ENCODE measurements at places on chromosomes 12 and 14.

DNA sequence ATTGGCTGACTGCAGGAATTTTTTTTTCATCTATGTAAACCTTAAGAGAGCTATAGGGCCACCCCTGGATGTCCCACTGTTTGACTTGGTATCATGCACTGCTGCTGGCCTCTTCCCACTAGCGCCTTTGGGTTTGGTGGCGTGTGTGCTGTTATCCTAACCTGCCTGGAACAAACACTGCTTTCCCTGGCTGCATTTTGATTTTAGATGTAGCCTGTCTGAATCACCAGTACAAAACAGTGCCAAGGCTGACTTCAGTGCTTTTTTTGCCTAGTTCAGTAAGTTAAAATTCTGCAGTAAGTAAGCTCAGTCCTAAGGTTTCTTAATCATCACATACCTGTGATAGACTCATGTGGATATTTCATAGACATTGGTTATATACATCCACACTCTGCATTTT, 99.2 kb downstream of the EML1 start:
- no peak for DNase-seq

DNA sequence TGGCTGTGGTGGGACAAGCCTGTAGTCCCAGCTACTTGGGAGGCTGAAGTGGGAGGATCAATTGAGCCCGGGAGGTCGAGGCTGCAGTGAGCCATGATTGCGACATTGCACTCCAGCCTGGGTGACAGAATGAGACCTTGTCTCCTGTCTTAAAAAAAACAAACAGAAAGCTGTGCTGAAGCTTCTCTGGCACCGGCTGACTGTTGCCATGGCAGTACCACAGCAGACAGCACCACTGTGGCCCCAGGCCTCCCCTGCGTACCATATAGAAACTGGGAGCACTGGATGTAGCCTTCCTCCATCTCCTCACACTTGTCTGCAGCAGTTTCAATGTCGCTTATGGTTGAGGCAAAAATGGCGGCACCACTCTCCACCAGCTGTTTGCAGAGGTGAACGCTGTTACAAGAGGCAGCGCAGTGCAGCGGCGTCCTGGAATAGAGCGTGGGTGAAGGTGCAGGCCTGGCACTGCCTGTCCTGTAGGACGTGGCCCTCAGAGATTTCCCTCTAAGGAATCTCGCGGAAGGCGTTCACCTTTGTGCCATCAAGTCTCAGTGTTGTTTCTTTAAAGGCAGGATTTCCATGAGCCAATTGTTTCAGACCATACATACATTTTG, 21.9 kb downstream of the ZFYVE21 start:
- DNase-seq: no peak

DNA sequence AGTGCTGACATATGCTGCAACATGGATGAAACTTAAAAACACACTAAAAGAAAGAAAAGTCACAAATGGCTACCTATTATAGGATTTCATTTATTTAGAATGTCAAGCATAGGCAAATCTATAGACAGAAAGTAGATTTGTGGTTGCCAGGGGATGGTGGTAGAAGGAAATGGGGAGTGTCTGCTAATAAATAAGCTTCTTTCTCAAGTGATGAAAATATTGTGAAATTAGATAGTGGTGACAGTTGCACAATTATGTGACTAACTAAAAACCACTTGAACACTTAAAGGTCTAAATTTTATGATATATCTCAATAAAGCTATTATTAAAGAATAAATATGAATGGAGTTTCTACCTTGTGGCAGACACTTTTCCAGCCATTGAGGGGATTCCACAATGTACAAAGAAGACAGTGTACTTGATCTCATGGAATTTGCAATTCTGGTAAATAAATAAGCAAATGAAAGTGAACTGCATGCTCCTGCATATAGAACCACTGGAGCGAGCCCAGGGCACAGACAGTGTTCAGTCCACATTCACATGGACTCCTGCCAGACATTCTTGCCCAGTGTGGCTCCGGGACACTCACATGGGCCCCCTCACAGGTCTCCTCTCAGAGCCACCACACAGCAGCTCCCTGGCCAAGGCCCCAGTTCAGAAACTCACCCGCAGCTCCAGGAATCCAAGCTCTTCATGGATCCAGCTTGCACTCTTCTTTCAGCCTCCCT, 107.1 kb upstream of the ARID2 start:
- peak; percentile 14 for DNase-seq

- DNase-seq: no peak
Observed at GRCh38 chr12:1591034-1591433, 3.3 kb downstream of the FBXL14 start.

DNA sequence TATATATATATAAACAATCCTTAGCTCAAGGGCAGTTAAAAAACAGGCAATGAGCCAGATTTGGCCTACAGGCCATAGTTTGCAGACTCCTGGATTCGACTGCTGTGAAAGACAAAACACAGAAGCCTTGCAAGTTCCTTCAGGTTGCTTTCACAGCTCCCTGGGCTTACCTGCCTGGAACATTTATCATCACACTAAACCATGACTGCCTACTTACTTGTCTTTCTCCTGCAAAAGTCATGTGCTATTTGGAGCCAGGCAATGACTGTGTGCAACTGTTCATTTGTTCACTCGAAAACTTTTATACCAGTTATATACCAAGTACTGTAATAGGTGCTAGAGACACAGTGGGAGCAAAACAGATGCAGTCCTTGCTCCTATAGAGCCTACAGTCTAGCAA, 2.2 kb upstream of the RPS6KA5 start:
- DNase-seq: no peak

DNA sequence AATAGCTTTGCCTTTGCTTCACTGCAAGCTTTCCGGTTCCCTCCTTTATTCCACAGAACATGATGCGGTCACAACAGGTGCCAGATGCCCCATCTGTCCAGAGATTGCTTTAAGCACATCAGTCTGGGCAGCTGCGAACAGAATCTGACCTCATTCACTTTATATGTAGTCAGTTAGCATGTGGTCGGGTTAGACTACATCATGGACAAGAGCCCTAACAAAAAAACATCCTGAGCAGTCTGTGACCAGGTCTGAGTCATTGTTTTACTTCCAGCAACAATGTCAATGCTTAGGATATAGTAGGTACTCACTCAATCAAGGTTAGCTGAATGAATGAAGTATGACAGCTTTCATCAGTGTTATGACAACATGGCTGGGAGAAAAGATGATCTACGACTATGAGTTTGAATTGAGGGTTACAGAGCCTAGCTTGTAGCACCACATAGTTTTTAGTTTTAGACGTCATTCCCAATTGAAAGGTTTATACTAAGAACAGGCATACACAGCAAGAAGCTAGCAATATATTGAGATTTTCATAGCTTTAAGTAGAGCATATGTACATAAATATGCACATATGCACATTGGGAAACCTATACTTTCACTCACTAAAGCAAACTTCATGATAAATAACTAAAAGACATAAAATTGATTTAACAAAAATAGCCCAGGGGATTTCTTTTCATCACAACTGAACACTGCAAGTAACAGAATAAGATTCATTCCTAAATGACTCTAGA, 64.2 kb upstream of the TMCC3 start:
- DNase-seq: no peak

GRCh38 chr14:65835501-65835900, 423.0 kb downstream of the FUT8 start:
- DNase-seq: no peak

DNA sequence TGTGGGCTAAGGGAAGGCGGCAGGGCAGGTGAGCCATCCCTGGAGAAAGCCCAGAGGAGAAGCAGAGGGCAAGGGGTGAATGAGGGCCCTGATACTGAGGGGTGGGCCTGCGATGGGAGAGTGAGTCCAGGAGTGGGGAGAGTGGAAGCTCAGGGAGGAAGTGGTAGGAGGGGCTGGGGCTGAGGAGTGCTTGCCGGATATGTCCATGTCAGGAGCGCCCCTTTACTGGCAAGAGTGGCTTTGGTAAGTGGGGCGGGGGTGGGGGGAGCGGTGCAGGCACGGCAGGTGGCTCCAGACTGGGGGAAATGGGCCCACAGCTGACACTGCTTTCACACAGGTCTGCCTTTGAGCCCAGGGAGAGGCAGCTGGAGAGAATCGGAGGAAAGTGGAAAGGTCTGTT, 86.4 kb upstream of the GPR68 start:
- DNase-seq: no peak

DNA sequence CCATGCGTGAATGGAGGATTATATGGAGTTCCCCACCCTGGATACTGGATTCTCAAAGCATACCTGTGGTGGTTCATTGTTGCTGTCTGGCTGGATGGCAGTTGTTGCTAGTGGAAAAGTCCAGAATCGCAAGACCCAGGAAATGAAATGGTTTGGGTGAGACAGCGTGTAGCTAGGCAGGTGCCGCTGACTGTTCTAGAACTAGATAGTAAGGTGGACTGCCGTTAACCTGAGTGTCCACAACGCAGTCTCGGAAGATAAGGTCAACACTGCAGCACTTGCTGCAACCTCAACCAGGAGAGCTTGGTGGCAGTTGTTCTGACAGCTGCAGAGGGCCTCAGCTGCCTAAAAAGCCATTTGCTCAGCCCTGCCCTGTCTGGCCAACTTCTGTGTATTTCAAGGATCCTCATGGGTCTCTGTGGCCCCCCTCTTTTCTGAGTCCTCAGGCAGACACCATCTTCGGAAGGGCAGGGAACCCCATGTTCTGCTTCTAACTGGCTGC, 15.5 kb upstream of the IRF2BPL start:
- no peak for DNase-seq

DNA sequence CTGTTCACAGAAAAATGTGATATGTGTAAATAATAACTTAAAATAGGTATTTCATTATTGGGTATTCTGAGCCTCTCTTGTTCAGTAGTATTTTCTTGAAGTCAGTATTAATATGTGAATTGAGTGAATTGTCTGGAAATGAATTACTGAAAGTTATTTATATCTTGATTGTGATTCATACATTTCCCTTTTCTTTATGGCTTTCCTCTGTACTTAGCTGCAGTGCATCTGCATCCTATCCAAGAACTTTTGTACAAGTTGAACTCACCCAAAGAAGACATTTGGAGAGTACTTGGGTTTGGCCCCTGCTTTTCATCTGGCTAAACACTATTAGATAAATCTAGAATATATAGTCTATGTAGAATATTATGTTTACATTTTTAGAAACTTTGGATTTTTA, 326.0 kb downstream of the RAD51B start:
- no peak for DNase-seq

DNA sequence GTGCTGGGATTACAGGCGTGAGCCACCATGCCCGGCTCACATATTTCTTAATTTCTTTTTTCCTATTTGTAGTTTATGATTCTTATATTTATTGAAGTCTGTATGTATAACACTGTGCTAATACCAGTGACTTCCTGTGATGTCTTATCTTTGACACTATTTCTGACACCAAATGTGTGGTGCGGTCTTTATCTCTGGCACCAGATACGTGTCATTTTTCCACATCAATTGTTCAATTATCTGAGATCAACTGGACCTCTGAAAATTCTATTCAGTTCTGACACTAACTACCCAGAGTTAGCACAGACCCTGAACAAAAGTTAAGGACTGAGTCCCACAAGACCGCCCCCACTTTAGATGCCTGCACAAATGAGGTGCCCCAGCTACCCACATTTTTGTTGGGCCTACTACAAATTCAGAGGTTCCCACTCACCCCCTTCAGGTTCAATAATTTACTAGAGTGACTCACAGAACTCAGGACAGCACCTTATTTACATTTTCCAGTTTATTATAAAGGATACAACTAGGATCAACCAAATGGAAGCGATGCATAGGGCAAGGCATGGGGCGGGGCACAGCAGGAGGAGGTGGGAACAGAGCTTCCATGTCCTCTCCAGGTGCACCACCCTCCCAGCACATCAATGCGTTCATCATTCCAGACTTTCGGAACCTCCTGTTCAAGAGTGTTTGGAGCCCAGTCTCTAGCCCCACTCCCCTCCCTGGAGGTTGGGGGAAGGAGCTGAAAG, 11.6 kb upstream of the SRSF9 start:
- no peak for DNase-seq

GRCh38 chr12:132364348-132364902, 35.0 kb upstream of the GALNT9 start:
- no peak for DNase-seq

GRCh38 chr12:130031571-130032189, 127.9 kb upstream of the TMEM132D start:
- DNase-seq: peak; percentile 61

GRCh38 chr14:31705731-31706130, 144.5 kb downstream of the NUBPL start:
- no peak for DNase-seq

DNA sequence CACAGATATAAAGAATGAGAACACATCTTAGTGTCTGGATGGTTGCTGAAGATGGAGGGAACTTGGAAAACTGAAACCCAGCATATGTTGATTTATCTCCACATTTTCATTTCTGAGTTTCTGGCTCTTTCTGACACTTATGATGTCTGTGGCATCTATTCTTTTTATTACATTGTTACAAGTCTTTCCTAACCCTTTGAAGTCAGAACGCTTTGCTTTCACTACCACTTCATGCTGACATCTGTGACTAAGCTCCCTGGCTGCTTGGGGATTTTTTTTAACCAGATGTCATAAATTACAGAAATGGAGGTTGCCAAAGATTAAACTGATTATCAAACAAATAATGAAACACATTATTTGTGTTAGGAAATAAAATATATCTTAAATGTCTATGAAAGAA, 188.7 kb downstream of the KITLG start:
- DNase-seq: no peak

DNA sequence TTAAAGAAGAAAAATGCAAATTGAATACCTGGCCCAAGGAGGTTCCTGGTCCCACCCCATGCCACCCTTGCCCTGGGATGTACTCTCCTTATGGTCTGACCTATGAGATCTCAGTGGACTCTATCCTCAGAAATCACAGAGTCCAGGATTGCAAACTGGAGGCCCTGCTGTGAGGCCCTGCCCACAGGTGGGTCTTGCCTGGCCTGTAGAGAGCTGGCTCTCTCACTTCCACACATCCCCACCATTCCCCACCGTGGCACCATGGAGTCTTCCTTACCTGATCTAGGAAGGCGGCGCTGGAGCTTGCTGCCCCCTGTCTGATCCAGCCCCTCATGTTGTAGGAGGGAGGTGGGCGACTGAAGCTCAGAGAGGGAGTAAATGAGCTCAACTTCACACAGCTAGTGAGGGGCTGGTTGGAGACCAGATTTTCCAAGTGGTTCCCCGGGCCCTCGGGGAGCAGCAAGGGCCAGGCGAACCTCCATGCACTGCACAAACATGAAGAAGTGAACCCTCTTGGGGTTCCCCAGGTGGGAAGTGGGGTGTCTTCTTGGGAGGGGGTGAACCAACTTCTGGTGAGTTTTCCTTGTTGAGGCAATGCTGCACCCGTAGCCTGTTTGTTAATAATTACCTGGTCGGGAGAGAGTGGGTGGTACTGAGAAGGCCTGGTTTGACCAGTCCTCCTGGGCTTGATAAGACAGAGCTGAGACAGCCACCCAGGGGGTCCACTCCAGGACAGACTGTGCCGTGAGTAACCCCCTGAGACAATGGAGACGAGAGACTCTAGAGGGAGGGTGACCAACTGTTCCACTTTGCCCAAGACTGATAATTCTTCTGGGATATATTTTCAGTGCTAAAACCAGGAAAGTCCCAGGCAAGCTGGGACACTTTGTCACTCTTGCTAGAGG, at the start of gene SERPINA4:
Gene SERPINA4 (plus strand): TSS at position 692 of the 905 bp plus-strand sequence. CDS start 2,041 bp downstream, outside the sequence.
- no peak for DNase-seq

Data from inflammatory macrophage (primary cell).